ENCODE measurements at places on chromosomes 5 and 9.

DNA sequence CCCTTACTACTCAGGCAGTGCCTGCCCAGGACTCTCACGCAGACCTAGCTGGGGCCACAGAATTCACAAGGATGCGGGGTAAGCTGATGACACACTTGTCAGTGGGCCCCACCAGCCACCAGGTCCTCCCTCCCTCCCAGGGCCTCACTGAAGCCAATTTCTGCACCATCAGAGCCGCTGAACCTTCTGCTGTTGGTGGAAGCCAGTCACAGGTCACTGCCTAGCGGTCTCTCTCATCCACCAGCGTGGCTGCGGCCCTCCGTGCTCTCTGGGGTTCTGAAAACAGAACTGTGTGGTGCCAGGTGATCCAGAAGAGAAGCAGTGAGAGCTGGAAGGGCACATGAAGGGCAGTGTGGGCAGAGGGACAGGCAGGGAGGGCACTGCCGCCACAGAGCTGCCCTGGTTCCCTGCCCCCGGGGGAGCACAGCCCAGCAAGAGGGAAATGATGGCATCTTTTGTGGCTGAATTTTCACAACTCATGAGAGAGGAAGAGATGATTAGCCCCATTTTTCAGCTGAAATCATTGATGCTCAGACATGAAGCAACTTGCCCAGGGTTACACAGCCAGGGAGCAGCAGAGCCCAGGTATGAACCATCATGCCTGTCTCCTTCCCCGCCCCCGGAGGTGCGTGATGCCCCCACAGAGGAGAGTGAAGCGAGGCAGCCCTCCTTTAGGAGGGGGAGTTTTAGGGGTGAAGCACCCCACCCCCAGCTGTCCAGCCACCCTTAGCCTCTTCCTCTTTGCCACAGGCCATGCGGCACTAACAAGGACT is 41.4 kb upstream of the CPLX2 start:
- DNase-seq, result no peak

DNA sequence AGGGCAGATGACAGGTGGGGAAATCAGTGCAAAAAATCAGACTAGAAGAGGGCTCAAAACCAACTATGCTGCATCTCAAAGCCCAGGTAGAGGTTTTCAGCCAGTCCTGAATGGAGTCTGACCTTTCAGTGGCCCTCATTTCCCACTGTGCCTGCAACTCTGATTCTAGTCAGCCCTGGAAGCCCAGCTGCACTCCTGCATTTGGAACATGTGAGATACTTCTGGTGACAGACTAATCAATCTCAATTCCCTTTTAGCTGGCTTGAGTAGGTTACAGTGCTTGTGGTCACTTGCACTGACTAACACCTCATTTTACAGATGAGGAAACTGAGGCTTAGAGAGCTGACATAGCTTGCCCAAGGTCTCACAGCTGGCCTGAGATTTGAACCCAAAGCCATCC is 7.9 kb upstream of the ACSL6 start:
- no peak for DNase-seq

DNA sequence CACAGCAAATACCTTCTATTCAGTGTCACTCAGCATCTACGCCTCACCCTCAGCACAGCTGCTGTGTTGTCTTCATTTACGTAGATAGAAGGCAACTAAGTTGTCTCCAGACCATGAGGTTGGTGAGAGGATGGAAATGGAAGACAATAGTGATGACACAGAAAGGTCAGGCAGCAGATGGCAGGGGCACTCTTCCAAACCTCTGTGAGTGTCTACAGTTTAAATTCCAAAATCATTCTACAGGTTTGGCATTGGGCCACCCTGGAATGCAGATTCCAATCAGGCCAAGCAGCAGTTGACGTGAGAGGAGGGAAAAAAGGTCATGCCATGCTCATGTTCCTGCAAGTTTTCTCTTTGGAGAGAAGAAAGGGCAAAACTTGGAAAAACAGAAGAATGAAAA is 68.7 kb upstream of the ADAMTSL1 start:
- no peak for DNase-seq

DNA sequence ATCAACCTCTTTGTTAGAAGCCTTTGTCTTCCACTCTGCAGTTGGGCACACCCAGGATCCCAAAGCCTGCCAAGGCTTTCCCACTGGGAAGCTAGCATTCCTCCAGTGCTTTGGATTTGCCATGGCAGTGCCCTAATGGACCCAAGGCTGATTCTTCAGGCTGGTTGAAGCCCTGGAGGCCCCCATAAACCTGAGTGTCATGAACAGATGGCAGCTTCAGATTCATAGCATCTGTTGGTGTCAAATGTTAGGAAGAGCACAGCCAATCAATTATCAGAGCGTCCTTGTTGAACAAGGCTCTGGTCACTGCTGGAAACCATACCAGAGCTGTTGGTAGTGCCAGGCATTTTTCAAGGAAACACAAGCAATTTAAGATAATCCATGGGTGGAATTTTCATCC is 241.1 kb upstream of the KLF4 start:
- no peak for DNase-seq

DNA sequence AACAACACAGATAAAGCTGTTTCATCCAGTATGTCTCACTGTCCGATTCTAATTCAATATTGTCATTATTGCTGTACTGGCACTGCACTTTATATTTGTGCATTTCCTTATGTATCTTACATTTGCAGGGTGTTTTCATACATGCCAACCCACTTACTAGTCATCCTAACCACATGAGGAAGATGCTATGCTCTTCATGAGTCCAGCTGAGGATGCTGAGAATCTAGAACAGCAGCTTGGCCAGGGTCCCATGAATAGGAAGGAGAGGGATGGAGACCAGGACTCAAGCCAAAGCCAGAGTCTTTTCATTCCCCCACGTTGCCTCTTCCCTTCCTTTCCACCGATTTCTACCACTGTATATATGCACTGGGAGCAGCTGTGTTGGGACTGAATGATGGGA is 292.8 kb upstream of the KLF4 start:
- no peak for DNase-seq

- DNase-seq, result no peak
Measured at GRCh38 chr9:127005770-127006314, 91.3 kb downstream of the RALGPS1 start.

DNA sequence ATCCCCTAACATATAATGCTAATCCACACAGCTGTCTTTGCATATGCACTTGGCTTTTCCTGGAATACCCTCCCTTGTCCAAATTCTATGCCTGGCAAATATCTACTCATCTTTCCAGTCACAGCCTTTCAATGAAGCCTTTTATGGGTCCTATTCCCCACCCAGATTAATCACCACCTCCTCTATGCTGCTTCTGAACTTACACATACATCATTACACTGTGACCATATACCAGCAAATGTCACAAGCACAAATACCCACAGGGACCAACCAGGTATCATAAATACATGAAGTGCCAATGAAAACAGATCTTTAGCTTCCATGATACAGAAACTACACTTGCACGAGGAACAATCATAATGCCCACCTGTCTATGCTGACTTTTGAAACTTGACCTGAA is 22.3 kb downstream of the LPAR1 start:
- no peak for DNase-seq

- peak; percentile 2 for DNase-seq
Measured at GRCh38 chr9:73714294-73714693, 562.6 kb downstream of the ANXA1 start.

- DNase-seq, result no peak
Measured at GRCh38 chr5:178328826-178329730, 96.5 kb upstream of the PHYKPL start.

DNA sequence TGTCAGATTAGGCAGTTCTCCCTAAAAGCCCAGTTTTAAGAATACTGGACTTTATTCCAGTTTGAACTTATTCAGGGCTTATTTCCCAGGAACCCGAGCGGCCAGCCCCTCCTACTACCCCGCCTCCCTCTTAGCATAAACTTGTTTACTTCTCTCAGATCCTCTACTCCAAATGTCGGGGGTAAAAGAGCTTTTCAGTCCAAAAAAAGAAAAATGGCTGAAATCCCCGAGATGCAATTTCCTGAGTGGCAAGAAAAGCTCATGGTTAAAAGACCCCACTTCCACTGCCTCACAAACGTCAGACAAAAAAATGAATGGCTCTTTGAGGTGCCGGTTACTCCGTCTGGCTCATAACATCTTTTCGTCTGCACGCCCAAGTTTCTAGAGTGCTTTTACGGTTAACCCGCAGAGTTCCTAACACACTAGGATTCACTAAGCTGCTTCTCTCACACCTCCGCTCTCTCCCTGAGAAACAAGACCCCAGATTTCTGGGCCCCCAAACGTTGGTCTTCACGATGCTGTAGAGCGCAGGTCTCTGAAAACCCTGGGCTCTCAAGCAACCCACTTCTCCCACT is 402 bp downstream of the BRD8 start:
- no peak for DNase-seq

Data from keratinocyte (primary cell).